ENCODE measurements at places on chromosomes 5 and 9.

DNA sequence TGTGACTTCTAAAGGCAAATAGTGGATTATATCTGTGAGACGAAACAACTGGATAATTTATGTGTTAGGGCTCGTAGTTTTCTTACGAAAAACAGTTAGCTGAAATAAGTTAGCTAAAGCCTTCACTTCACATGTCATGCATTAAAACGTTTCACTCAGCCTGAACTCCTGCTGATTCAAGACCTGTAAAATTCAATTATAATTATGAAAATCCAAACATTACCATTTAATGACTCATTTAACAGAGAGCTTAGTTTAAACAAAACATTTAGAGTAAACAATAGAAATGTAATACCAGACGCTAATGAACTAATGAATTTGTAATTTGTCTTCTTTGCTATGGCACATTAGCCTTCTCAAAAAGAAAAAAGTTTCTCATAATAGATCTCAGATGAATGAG, 1.7 kb downstream of the TAL2 start:
- no peak for DNase-seq

GRCh38 chr5:171850324-171850947, 64.8 kb downstream of the SMIM23 start:
- peak; percentile 43 for DNase-seq

DNA sequence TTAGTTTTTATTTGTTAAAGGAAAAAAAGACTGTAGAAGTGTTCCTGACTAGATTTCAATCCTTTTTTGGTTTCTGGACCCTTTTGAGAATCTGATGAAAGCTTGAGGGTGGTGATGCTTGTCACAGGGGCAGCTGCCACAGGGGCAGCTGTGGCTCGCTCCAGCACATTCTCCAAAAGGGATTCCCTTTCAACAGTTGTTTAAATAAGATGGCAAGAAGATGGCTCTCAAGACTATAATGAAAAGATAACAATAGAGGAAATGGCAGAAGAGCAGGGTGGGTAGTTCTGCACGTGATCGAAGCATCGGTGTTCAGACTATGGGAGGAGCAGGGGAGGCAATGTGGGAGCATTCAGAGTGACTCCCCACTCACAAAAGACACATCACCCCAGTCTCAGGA, 46.5 kb upstream of the TNFAIP8 start:
- no peak for DNase-seq

DNA sequence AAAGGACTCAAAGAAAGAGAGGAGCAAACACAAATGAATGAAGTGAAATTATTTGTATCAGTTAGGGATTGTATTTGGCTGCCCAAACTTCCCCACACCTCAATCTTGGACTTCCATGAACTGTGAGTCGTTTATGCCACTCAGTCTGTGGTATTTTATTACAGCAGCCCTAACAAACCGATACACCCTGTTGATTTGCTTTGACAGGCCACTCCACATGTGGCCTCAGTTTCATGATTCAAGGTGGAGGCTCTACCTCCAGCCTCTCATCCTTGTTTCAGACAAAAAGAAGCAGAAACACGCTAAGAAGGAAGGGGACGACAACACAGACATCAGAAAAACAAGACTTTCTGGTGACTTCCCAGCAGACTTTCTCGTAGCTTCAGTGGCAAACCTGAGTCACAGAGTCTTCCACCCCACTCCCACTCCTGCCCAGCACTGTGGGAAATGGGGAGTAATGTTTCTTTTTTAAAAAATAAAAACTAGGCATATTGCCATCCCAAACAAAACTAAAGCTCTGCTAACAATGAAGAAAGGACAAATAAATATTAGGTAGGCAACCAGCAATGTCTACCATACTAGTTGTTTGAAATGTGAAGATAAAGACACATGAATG, 52.2 kb upstream of the ABCA1 start:
- DNase-seq = no peak

GRCh38 chr9:70261131-70261870, 2.5 kb downstream of the SMC5 start:
- DNase-seq = no peak

- DNase-seq = no peak
Observed at GRCh38 chr5:14595189-14595588, 13.6 kb downstream of the OTULINL start.
